ENCODE measurements at places on chromosomes 7 and 10.

DNA sequence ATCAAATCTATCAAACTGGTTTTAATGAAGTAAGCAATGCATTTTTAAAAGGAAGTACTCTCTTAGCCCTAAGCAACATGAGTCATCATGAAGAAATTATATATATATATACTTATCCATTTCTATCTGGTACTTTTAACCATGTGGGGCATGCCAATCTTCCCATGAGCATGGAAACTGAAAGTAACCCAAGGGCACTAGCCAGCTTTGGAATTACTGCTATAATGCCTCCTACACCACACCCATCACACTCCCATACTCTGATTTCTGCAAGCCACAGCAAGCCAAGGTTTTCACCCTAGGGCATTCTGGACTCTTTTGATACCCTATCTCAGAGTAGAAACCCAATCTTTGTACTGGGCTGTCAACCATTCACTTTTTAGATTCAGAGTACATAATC lies 204.6 kb downstream of the IMMP2L start:
- DNase-seq: peak; percentile 83

DNA sequence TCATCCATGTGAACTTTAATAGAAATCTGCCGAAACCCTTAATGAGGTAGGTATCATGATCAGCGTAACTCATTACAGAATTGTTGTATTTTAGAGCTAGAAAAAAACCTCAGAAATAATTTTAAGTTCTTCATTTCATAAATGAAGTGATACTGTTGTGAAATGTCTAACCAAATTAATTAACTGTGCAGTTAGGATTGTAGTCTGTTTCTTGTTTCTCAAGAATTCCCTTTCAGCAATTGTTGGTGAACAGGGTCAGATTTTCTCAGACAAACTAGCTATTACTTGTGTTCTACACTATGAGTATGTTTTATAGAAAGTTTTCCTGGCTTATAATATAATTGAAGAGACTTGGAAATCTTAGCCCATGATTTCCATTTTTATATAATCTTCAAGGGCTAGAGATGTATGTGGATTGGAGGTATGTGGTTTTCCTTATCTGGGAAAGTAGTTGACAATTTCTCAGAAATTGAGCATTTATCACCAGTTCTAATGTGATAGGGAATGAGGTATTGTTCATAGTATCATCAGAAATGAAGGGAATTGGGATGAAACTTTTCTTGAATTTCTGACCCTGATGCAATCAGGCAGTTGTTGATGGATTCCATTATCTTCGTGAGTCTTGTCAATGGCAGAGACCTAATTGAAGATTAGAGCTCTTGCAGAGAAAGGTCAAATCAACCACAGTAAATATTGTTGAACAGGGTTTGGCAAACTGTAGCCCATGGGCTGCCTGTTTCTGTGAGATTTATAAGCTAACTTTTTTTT lies 55.0 kb downstream of the ST7 start:
- no peak for DNase-seq

DNA sequence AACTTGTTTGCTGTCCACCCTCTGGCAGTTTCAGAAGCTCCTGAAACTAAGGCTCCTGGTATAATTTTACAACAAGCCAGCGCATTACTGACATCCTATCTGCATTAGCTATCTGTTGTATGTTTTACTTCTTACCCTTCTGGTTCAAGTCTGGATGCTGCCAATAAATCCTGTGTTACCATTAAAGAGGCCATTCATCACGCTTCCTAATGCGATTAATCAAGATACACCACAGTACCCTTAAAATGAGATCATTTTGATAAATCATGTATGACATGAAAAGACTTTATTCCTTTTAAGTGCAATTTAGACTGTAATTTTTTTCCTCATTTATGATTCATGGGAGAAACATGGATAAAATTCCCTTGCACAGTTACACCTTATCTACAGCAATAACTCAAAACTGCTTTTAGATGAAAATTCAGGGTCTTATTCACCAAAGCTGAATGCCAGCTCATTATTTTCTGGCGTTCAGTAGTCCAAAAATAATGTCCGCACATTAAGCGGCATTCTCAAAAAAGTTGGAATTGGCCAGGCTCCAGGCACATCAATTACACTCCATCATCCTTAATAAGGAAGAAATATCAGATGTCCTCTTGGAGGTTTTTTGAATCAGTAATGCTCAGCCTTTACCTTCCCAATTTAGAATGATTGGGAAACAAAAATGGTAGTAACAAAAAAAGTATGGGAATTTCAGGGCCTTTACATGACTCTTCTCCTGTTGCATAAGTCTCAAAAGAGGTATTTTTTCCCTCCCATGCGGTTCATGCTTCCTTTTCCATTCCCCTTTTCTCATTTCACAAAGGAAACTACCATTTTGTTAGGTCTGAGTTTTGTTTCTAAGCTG lies 878.5 kb downstream of the LRMDA start:
- no peak for DNase-seq

DNA sequence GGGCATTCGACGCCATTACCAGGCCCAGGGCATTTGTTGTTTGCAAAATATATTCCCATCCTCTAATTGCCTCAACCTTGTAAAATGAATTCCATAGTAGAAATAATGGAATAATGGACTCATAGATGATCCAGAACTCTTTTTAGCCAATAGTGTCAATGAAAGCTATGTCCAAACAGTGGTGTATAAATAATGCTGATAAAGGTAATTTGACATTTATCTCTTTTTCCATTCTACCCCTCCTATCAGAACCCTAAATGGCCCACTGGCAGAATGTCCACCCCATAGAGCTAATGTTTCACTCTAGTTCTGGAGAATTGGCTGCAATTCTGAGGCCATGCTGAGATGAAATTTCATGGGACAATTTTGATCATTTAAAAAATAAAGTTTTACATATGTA lies 76.4 kb upstream of the DLX6 start:
- no peak for DNase-seq

Measured in ELR (cell line).